Occipital lobe (tissue), 3 donors: ENCODE measurements at places on chromosomes 13 and 19.

GRCh38 chr19:44570984-44571684 is 41.7 kb upstream of the CEACAM20 start:
- DNase-seq = peak; percentile 4

GRCh38 chr13:42035905-42036521 is 12.4 kb upstream of the DGKH start:
- no peak for DNase-seq

DNA sequence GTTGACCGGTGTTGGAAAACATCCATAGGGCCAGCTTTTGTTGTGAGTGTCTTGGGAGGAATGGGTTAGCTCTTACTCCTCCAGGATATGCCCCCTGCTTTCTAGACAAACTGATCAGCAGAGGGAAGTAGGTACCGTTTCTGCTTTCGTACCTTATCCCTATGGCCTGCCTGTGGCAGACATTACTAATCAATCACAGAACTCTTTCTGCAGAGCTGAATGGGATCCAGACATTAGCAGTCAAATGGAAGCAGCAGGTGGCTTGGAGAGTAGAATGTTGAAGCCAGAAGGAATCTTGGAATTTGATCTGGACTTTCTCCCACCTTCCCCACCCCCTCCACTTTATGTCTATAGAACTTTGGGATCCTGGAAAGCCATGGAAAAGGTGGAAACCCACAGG is 17.1 kb downstream of the NWD1 start:
- no peak for DNase-seq

DNA sequence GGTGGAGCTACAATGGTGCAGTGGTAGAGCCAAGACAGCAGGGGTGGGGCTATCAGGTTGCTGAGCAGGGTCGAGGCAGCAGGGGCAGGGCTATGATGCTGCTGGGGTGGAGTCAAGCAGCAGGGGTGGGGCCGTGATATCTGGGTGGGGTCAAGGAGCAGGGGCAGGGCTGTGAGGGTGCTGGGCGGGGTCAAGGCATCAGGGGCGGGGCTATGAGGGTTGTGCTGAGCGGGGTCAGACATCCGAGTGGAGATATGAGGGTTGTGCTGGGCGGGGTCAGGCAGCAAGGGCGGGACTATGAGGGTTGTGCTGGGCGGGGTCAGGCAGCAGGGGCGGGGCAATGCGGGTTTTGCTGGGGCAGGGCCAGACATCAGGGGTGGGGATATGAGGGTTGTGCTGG is 14.7 kb downstream of the HCN2 start:
- no peak for DNase-seq

DNA sequence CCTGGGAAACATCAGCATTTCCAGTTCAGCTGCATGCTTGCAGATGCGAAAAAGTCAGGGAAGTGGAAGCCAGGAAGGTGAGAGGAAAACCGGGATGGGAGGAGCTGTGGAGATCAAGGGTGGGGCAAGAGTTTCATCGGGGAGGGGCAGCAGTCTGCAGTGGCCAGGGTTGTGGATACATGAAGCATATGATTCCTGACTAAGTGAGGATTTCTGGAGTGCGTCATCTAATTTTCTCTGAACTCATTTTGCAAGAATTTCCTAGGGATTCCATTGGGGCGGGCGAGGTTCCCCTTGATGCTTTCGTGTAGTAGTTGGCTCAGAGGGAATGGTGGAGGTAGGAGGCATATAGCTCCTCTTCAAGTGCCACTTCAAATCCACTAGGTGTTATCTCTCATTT is 344.1 kb upstream of the TMTC4 start:
- DNase-seq = no peak

- DNase-seq = no peak
These were observed 4.3 kb upstream of the NAXD start for GRCh38 chr13:110610955-110611595.

DNA sequence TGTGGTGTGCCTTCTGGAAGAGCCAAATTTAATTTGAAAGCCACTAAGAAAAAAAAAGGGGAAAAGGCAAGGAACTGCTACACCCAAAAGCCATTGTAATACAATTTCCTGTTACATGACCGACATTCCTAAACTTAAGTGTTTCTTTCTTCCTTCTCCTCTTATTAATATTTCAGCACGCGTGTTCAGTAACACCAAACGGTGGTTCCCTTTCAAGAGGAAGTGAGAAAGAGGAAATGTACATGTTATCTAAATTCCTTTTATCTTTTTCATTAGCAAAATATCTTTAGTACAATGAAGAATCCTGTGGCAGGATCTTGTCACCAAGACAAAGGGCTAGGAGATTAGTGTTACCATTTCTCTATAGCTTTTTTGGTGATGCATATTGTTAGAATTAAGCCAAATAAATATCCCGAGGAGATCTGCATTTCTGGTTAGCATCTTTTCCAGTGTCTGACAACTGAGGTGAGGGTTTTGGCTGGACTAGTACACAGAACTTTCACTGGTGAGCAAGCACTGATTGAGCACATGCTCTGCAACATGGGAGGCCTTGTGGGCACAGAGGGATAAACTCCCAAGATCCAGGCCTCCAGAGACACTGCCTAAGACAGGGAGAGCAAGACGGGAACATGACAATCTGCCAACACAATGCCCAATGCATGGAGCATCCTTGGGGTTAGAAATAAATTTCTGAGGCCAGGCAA is 22.1 kb downstream of the LATS2 start:
- DNase-seq = no peak

DNA sequence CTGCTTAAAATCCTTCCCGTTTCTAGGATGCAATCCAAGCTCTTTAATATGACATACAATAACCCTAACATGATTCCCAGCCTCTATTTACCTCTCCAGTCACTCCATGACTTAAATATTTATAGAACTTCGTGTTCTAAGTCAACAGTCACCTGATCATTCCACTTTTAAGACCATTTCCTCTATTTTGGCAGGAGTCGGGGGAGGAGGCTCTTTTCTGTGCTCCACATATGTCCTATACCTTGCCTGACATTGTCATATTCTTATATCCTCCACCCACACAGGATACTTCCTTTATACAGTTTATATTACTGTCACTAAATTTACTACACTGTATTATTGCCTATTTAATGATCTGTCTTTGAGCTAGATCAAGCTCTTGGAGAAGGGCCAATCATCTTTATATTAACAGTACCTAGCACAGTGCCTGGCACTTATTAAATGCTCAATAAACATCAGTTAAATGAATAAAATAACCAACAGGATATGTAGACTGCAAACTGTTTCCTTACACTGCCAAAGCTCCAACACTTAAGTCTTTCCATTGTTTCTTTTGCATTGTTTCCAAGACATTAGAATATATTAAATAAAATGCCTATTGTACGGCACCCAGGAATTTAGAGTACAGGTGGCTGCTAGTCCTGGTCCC is 2.7 kb downstream of the ARGLU1 start:
- no peak for DNase-seq

DNA sequence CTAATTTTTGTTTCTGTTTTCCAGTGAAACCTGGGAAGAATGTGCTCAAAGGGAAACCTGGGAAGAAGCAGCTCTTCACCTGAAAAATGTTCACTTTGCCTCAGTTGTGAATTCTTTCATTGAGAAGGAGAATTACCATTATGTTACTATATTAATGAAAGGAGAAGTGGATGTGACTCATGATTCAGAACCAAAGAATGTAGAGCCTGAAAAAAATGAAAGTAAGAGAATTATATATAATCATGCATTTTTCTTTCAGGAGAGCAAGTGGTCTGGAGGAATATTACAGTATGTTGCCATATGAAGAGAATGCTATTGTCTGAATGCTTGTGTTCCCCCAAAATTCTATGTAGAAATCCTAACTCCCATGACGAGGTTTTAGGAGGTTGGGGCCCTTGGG is 3.4 kb downstream of the NUDT15 start:
- DNase-seq = no peak

GRCh38 chr19:14377883-14378328 is 3.3 kb upstream of the ADGRE5 start:
- DNase-seq = no peak

DNA sequence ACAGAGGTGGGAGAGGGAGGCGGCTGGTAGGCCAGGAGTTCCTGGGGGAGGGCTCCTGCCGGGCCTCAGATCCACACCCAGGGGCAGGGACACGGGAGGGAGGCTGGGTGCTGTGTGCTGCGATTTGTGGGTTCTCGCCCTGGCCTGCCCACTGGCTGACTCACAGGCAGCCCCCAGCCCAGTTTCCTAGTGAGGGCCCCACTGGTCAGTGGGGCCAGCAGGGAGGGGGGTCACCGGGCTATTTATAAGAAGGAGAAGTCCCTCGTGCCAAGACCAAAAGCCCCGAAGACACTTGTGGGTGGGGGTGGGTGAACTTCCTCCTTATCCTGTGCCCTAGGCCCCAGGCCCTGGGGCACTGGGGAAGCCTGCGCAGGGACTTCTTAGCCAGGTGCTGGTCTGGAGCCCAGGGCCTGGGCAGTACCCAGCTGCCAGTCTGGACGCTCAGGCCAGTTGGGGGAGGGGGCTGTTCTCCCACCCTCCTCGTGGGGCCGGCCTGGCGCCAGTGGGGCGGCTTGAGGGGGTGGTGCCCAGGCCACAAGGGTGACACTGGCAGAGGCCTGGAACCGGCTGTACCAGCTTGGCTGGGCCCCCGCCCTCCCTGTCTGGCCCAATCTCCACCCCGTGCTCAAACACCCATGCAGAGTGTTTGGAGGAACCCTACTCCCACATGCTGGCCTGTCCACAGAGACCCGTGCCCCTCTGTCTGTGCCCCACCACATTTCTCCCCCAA is 5.0 kb upstream of the JUNB start:
- DNase-seq = peak; percentile 32

DNA sequence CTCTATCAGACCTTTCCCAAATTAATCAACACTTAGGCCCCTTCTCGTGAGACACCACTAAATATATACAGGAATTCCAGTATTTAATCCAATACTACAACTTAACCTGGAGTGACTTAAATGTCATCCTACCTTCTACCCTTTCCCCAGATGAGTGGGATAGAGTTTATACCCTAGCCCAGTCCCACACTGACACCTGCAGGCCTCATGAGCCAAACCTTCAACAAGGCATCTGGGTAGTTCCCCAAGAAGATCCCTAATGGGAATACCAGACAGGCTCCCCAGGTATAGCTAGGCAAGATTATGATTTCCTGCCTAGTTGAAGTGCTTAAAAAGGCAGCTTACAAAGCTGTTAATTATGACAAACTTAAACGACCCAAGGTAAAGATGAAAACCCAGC is 15.9 kb downstream of the ZNF83 start:
- DNase-seq = no peak

- no peak for DNase-seq
These were observed 210.9 kb downstream of the FGF14 start for GRCh38 chr13:102190930-102191329.

DNA sequence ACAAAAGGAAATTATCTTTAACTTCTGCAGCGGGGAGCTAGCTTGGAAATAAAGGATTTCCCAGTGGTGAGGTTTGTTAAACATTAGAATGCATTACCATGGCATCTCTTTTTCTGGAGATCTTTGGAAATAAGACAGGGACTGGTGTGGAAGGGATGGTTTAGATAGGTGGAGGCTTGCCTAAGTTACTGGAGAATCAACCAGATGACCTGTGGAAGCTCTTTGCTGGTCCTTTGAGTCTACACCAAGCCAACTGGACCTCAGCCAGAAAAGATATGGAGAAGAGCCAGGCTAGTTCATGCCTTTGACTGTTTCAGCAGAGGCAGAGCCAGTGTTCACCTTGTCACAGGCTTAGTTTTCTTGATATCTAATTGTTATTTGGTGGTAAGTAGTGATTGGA is 134.7 kb downstream of the KCNRG start:
- no peak for DNase-seq

DNA sequence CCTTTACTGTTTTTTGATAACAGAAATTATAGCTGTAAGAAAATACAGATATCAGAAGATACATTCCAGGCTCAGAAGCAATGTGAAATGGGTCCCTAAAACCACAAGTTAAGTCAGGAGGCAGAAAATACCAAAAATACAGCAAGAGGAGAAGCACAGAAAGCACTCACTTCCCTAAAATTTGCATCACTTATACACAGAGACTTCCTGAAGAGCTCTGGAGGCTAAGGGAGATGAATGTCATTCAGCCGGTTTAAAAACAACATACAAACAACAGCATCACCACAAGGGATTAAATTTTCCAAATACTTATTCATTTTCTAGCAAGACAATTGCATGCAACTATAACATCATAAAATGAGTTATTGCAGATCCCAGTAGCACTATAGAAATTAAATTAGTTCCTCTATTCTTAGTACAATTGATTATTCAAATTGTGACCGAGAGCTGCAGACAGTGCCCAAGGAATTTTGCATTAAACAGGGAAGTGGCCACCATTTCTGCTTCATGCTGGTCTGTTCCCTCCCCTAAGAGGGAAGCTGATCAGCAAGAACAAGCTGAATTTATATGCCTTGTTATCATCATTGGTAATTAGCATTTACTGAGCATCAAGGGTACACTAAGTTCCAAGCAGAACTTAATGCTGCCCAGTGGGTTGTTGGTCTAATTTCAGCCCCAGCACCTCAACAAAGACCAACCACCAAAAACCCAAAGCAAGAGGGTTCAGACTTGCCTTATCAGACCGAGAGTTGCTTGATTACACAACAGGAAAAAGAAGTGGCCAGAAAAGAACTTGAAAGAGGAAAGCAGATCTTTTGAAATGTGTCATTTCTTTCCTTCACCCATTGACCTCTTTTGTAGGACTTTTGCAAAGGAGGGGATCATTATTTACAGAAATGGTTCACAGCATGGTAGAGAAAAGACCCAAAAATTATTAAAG is 140.7 kb downstream of the KCTD12 start:
- no peak for DNase-seq

- DNase-seq = no peak
These were observed 73.2 kb upstream of the DOCK9 start for GRCh38 chr13:99050983-99051488.

DNA sequence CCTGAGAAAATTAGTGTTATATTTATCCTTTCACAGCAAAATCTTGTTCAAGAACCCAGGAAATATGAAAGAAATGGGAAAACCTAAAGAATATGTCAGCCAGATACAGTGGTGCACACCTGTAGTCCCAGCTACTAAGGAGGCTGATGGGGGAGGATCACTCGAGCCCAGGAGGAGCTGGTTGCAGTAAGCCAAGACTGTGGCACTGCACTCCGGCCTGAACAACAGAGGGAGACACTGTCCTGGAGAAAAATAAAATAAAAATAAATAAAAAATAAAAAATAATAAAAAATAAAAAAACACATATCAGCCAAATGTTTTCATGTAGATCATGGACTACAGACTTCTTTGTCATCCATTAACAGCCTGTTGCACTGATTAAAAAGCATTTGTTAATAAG is 244.8 kb upstream of the KLHL1 start:
- no peak for DNase-seq

DNA sequence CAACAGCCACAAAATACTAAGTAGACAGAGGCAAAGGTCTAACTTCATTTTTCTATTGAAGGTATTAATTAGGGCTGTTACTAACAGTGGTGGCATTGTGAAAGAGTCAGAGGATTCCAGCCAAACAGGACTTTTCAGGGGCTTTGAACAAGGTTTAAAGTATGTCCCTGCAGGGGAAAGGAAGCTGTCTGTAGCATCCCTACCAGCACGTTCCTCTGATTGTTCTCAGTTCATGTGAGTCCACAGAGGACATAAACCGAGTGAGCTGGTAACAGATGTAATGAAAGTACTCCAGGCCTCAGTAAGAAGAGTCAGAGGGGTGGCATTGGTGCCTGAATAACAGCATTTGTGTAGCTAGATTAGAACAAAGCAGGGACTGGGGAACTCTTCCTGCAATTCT is 15.3 kb upstream of the SPATA13 start:
- DNase-seq = no peak

- DNase-seq = no peak
These were observed 14.8 kb downstream of the DIAPH3 start for GRCh38 chr13:60148918-60149317.
